ENCODE measurements at places on chromosomes 4 and X. TPM values are rescaled to one million over a fixed set of nuclear protein-coding genes. Genes with fewer than 3 reads are reported as not detected.

The BEX5 gene
- total RNA-seq = 1.7 TPM

The BST1 gene
- total RNA-seq = 4.0 TPM

The CENPVL2 gene
- total RNA-seq = not detected

The TMSB4X gene
- 4,590 TPM for total RNA-seq

The SPANXN3 gene
- total RNA-seq = not detected

DNA sequence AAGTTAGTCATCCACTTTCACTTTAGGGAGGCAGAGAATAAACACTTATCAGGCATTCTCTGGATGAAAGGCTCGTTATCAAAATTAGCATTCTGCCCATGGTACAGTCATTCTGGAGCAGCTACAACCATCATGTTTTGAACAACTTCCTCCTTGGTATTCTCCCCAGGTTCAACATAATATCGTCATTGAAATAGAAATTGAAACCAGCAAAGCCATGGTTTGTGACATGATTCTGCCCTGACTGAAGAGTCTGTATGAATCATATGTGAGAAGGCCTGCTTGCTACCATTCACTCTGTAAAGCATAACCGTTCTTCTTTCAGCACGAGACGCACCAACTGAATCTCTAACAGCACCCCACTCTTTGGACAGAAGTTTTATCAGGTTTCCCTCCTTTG, 127.5 kb upstream of the RADX start:
- DNase-seq = no peak

DNA sequence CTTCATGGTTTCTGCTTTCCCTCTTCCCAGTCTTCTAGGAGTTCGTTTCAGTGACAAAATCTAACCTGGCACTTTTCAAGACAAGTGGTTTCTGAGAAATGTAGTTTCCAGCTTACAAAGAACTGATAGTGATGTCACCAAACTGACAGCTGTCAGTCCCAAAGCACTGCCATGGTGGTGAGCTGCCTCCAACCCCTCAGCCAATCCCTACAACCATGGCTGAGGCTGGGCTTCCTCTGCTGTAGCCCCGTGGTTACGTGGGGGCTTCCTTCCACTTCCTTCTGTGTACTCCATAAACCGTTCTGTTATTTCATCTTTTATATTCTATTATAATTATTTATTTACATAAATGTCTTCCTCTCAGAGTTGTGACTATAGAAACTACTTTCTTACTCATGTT, 198.6 kb upstream of the AGA start:
- no peak for DNase-seq

GRCh38 chrX:154448484-154448883, 4.5 kb downstream of the FAM50A start:
- no peak for DNase-seq

- peak; percentile 76 for DNase-seq
Measured at GRCh38 chr4:6916587-6917460, 7.2 kb downstream of the TBC1D14 start.

GRCh38 chrX:16923157-16923556, 23.3 kb upstream of the REPS2 start:
- no peak for DNase-seq

DNA sequence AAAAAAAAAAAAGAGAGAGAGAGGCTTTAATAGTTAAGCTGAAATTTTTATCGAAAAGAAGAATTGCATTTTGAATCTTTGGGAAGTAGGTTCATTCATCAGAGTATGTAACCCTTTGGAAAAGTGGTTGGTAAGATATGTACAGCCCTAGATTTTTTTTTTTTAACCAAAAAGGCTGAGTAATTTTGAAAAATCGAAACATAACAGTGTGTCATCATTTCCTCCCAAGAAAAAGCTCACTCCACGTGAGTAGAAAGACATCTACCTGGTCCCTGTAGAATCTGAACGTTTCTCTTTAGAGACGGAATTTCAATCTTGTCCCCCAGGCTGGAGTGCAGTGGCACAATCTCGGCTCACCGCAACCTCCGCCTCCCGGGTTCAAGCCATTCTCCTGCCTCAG, 16.2 kb downstream of the SHOX start:
- DNase-seq = no peak

DNA sequence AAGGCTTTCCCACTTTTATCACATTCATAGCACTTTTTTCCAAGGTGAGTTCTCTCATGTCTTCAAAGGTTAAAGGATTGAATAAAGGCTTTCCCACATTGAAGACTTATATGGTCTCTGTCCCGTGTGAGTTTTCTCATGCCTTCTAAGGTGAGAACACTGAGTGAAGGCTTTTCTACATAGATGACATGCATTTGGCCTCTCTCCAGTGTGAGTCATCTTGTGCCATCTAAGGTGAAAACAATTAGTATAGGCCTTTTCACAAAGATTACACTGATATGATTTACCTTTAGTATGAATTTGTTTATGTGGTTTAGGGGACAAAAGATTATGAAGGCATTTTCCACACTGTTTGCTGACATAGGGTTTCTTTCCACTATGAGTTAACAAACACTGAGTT, 21.2 kb downstream of the USP17L30 start:
- DNase-seq = no peak

DNA sequence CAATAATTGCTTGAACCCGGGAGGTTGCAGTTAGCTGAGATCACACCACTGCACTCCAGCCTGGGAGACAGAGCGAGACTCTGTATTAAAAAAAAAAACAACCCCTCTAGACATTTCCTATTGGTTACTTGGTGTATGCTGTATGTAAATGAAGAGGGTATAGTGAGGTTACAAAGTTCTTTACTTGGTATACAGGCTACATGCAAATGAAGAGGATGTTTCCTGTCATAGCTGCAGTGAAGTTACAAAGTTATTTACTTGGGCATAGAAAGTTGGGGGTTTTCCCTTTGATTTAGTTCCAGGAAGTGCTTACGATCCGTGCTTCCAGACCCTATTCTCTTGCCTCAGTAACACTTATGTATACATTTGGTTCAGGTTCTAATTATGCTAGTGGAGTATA, 38.4 kb upstream of the CLNK start:
- DNase-seq = no peak

DNA sequence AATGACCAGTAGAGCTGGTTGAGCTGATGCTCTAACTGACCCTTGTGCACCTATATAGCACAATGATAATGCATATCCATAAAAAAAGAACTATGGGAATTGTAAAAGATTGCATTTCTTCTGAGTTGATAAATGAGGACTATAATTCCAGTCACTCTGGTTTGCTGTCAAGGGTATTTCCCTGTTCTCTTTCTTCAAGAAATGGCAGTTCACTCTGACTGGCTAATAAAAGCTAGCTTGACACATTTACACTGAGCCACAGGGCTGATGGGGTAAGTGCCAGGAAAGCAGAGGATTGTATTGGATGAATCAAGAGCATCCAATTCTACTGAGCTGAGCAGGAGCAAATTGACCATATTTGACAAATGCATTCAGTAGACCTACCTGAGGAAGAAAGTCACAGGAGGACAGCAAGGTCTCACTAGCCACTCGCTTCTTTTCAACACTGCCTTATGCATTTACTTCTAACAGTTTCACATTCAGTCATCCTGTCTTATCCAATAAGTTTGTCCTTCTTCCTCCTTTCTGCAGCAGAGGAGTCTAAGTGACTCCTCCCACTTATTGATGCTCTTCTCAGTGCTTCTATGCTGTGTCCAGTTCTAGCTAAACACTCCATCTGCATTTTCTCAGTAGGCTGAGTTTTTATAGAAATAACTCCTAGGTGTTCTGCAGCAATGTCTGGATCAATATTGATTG, 43.0 kb downstream of the RBMX2 start:
- no peak for DNase-seq

GRCh38 chr4:105215609-105216313, 69.1 kb downstream of the TET2 start:
- DNase-seq = no peak

DNA sequence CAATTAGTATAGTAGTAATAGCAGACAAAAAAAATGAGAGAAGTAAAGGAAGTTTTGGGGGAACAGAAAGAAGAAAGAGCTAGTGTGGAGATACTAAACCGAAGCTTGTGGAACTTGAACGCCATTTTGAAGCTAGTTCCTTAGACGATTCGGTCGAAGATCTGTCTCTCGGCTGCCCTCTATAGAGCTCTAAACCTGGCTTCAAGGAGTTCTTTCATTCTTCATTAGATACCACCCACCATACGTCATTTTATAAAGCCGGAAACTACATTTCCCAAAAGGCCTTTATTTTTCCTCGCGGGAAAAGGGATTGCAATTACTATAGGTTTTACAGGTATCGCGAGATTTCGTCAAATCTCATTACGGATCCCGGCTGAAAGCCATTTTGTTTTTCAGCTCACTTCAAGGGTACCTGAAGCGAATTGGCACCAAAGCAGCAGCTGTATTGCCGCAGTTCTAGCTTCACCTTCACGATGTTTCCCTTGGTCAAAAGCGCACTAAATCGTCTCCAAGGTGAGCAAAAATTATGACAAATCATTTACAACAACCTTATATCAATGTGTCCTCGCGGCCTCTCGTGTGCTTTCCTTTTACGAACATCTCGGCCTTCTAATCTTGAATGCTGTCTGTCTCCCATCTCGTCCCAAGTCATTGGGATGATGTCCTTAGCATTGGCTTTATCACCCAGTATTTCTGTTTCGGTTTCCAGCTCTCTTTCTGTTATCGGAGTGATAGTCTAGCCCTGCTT, at the start of gene COX7B:
TSS of gene COX7B (plus strand) at position 388 of the 748 bp plus-strand sequence. CDS start at position 474, 86 bp downstream.
- peak; percentile 73 for DNase-seq

- no peak for DNase-seq
Measured at GRCh38 chr4:148068065-148068911, 336.4 kb downstream of the ARHGAP10 start.

DNA sequence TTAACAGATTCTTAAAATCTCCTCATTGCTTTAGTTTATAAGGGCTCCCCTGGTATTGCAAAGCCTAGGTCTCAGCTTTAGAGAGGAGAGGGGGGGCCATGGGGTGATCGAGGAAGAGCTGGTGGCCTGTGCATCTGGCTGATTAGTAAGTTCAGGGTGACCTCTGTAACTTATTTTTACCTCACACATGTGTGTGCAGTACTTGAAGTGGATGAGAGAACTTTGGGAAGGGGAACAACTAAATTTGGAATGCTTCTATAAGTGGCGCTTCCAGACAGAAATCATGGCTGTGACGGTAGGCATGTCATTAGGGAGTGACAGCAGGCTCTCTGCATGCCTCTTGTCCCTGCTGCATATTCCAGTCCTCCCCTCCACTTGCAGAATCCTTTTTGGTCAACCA, 41.9 kb downstream of the FRAS1 start:
- DNase-seq = no peak

DNA sequence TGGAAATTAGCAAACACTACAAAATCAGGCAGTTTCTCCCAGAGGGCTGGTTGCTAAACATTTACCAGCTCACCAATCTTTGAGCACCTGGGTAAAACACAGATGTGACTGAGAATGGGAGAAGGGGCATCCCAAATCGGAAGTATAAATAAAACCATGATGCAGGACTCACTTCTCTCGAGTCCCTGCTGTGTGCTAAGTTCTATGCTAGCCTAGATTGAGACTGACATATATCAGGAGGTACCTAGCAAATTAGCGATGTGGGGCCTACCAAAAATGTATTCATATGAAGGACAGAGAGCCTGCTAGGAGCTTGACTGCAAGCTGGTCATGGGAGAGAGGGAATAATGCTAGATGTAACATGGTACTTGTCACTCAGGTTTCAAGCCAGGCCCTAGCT, 171.9 kb upstream of the PGRMC2 start:
- DNase-seq = no peak

DNA sequence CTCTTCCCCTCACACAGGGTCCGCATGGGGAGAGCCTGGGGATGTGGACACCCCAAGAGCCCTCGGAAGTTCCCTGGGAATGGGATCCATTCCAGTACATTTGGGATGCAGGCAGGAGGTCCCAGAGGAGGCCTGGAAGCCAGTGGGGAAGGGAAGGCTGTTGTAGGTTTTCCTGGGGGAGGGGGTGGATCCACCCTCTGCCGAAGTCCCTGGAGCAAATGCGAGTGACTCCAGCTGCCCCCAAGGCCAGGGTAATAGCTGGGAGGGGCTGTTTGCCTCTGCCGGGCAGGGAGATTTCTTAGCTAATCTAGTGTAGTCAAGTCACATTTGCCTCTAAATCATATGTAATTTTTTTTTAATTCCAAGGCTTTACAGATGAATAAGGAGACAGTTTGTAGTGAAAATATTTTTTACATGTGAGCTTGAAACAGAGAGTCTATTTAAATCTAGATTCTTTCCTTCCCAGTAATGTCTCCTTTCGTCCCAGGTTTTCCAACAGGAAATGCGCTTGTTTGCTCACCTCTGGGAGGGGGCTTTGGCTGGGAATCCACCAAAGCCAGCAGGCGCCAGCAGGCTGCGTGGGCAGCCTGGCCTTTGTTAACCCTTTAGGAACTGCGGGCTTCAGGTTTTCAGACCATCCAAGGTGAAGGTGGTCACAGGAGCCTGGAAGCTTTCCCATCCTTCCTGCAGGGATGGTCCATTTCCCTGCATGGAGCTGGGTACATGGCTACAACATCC, 26.8 kb downstream of the SH3TC1 start:
- DNase-seq = no peak

All from adrenal gland (tissue), 19 donors.